ENCODE measurements at places on chromosomes 5 and 9.

- peak; percentile 20 for DNase-seq
Measured at GRCh38 chr9:37466037-37466709, 923 bp upstream of the ZBTB5 start.

DNA sequence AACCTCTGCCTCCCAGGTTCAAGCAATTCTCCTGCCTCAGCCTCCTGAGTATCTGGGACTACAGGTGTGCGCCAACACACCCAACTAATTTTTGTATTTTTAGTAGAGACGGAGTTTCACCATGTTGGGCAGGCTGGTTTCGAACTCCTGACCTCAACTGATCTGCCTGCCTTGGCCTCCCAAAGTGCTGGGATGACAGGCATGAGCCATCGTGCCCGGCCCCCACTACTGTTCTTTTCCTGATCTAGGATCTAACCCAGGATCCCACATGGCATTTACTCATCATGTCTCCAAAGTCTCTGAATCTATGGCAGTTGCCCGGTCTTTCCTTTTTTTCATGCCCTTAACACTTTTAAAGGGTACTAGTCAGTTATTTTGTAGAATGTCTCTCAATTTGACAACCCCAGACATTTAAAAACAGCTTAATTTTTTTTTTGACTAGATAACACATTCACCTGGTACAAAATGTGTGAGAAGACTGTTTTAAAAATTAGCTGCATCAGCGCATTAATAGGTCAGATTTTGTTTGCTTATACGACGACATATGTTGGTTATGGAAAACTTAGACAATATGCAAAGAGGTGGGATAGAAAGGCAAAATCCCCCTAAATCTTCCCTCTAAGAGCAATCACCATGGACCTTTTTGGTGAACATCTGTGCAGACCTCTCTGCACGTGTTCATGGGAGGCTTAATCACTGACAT lies 46.5 kb downstream of the STOM start:
- no peak for DNase-seq

- DNase-seq = no peak
Measured at GRCh38 chr9:38112049-38112448, 43.0 kb upstream of the SHB start.

- DNase-seq = no peak
Measured at GRCh38 chr5:66362046-66362445, 217.9 kb downstream of the SREK1 start.

- DNase-seq = no peak
Measured at GRCh38 chr5:106094204-106094607, 1576.5 kb downstream of the EFNA5 start.

GRCh38 chr5:132358775-132359174 lies 10.7 kb upstream of the SLC22A5 start:
- no peak for DNase-seq

- no peak for DNase-seq
Measured at GRCh38 chr5:147616421-147616820, 106.6 kb upstream of the DPYSL3 start.

- DNase-seq = no peak
Measured at GRCh38 chr5:147567917-147568598, 58.2 kb upstream of the DPYSL3 start.

DNA sequence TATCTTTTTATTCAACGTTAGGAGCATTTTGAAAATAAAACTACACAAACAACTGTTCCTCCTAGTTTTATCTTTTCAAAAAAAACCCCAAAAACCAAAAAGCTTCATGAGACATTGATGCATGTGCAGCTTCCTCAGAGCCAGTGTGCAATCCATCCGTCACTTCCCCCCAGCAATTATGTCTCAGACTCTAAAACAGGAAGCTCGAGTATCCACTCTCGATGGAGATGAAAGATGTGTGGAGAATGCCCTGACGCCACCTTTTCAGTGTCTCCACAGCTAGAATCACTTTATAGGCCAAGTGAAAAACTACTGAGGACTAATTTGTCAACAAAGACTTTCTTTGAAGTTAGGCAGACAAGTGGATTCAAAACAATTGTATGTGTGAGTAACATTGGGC lies 408.9 kb upstream of the SMARCA2 start:
- DNase-seq = no peak

DNA sequence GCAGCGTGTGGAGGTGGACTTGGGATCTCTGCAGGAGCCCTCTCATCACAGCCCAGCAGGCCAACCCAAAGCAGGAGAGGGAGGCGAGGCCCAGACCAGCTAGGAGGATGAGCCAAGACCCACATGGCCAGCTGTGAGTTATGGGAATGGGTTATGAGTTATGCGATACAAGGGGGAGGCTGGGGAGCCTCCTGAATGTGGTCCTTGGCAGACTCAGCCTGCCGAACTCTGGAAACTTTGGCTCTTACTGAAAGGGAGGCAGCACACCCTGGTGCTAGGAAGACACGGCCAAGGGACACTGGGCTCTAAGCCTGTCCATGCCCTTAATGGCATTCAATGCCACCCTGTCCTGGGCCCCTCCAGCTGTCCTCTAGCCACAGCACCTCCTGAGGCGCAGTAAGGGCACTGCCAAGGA lies 7.7 kb upstream of the VAV2 start:
- no peak for DNase-seq

GRCh38 chr9:137977571-137978261 lies 100.1 kb downstream of the CACNA1B start:
- DNase-seq = no peak

DNA sequence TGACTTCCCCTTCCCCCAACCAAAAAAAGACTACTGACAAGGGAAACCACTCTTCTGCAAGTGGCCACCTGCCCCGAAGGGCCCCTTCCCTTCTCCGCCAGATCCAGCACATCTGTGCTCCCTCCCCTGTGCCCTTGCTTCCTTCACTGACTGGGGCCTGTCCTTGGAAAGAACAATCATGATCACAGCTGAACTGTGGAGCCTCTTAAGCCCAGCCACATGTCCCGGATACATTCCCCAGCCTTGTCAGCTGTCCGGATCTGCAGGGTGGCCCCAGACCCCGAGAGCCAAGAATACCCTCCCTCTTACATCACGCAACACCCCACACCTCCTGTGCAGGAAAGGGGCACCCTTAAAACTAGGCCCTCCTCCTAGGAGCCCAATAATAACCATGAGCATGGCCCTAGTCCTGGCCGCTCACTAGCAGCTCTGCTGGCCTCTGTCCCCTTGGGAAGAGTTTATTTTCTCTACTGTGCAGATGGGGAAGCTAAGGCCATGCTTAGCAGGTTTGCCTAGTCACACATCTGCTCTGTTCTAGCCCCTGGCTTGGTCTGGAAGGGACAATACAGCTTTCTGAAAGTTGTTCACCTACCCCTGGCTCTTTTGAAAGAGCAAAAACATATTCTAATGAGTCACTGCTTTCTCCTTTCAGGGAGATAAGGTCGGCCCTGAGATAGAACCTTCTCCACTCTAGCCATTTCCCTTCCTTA lies 3.8 kb downstream of the SPRY4 start:
- no peak for DNase-seq

- DNase-seq = no peak
Measured at GRCh38 chr9:91775708-91776028, 174.4 kb downstream of the ROR2 start.

DNA sequence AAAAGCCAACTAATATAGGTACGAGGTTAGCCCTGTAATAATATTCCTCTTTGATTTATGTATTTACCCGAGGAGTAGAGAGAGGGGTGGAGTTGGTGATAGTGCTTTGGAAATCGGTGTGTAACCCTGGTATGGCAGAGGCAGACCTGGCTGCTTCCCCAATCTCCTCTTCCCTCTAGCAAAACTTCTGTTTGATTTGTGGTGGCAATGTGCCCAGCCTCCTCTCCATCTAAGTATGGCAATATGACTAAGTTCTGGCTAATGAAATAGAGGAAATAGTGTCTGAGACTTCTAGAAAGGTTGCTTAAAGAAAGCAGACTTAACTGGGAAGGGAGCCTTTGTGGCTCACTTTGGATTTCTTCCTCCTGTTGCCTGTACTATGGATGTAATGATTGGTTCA lies 491.1 kb downstream of the ENC1 start:
- DNase-seq = no peak

DNA sequence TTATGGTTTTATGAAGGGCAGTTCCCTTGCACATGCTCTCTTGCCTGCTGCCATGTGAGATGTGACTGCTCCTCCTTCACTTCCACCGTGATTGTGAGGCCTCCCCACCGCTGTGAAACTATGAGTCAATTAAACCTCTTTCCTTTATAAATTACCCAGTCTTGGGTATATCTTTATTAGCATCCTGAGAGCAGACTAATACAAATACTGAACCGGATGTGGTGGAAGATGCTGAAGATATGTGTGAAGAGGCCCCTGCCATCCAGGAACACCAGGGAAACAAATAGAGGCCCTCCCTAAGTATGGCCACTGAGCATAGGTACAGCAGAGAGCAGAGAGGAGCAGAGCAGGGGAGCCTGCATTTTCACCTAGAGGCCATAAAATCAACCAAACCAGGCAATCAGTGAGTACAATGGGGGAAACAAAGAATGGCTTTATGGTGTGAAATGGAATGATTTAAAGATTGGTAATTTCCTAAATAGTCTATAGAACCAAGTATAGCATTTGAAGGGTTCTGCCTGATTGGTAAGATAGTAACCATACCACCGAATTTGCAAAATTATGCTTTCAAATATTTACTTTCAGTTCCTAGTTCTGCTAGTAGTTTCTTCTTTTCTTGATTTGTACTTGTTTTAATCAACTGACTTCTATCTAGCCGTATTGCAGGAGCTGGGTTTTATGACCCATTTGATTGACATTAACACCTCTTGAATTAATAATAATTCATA lies 421.6 kb downstream of the IRX1 start:
- no peak for DNase-seq

DNA sequence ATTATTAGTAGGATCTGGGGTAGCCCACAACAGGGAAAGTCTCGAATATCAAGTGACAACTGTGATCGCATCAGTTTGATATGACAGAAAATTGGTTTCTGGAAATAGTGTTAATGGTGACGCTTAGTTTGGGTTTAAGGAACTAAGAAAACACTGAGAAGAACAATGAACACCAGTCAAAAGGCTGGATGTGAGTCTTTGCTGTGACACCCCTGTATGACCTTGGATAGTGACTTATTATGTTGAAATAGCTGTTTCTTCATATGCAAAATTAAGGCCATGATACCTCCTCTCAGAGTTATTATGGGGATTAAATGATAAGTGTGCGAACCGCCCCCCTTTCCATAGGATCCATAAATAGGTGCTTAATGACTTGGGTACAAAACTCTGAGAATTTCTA lies 926 bp downstream of the DNAJC25 start:
- no peak for DNase-seq
